Aorta (tissue), 5 donors: ENCODE measurements at places on chromosomes 2 and 18. TPM values are rescaled to one million over a fixed set of nuclear protein-coding genes. Genes with fewer than 3 reads are reported as not detected.

GRCh38 chr2:64586883-64587481 lies 62.9 kb downstream of the AFTPH start:
- no peak for DNase-seq

VAMP5 gene
- 83.8 TPM for total RNA-seq

DNA sequence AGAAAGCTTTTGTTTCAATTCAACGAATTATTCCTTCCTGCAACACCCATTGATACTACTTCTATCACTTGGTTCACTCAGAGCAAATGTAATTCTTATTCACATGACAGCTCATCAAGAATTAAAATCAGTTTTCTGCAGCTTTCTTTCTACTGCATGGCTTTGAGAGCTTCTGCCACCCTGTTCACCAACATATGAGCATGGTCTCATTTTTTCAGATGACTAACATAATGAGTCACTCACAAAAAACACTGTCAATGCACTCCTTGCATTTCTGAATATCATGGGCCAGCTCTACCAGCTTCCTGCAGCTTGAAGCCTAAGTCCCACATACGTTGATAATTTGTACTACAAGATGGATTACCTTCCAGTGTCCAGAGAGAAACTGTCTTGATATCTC lies 342.9 kb downstream of the LRATD1 start:
- DNase-seq: no peak

DNA sequence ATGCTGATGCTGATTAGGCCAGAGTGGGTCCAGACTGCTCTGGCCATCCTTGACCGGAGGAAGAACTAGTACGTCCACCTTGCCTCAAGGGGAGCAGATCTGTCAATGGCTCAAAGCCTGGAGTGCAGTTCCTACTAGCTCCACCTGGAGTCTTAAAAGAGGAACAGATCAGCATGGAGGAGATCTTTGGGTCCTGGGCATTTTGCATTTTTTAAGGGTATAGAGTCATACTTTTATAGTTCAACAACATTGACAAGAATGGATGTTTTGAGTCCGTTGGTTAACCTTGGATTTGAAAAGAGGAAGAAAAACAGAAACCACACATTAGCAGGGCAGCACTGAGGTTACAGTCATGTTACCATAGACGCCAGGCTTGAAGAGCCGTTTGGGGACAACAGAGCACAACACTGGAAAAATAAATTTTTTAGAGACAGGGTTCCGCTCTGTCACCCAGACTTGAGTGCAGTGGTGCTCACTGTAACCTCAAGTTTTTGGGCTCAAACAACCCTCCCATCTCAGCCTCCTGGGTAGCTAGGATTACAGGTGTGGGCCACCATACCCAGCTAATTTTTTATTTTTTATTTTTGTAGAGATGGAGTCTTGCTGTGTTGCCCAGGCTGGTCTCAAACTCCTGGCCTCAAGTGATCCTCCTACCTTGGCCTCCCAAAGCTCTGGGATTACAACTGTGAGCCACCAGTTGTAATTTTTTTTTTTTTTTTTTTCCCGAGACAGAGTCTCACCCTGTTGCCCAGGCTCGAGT lies 78.5 kb downstream of the PRKCE start:
- DNase-seq: no peak

DNA sequence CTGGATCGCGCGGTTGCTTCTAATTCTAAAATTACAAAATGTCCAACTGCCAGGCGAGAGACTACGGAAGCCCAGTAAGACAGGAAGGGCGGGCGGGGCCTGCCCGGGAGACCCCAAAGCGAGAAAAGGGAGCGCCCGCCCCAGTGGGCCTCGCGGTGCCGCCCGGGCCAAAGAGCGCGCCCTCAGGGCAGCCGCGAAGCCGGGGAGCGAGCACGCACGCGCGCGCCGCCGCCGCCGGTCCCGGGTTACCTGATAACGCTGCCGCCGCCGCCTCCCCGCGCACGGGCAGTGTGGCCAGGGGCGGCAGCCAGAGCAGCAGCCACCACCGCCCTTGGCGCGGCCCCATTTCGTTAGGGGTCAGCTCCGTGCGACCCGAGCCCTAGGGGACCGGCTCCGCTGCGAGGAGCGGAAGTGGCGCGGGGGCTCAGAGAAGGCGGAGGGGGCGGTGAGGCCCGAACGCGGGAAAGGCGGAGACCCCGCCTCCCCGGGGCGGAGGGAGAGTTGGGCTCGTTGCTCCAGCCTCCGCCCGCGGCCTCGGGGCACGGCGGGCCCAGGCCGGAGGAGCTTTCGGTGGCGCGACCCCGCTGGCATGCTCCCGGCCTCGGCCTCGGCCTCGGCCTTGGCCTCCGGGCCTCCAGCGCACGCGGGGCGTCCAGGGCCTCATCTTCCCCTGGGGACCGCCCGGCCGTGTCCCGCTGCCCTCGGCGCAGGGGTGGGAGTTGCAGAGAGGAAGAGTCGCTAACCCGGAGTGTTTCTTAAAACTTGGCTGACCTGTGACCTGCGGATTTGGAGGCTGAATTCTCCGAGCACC lies at the start of gene NEMP2:
Gene NEMP2, minus strand, starts transcription at position 413 of the 811 bp plus-strand sequence. Its CDS starts 67 bp downstream, at position 346.
- DNase-seq: peak; percentile 84

DNA sequence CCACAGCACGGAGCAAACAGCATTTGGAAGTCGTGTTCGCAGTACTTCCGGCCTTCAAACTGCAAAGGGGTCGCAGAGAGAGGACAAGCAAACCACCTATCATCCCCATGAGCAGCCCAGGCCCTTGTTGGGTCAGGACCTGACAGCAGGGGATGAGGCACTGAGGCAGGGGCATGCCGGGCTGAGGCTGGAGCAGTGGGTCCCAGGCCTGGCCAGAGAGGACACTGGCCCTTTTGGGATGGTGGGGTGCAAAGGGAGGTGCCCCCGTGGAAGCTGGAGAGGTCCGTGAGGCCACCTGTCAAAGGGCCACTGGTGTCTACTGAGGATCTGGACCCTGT lies 8.9 kb downstream of the GPR17 start:
- DNase-seq: no peak

PTCD3 gene
- 59.6 TPM for total RNA-seq

DNA sequence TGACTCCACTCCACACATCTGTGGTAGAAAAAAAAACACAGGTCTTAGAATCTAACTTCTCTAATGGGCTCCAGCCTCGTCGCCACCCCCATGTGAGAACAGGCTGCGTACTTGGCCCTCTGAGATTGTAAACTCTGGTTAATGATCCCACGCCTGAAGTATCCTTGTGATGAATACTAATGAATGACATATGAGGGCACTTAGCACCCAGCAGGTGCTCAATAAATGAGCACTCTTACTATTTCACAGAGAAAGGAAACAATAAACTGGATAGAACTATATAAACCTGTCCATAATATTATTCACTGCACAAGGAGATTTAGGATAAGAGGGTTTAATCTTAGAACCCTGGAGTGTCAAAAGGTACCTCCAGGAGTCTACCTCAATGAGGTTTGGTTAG lies 310.1 kb upstream of the HNRNPA3 start:
- DNase-seq: no peak

CCBE1 gene
- not detected for total RNA-seq

SAG gene
- not detected for total RNA-seq

- DNase-seq: no peak
Observed at GRCh38 chr2:102358496-102358895, 2.9 kb downstream of the IL18R1 start.

NDC80 gene
- total RNA-seq: 0.29 TPM

LIPG gene
- total RNA-seq: 23.7 TPM

GRCh38 chr2:136407952-136408318 lies 290.0 kb upstream of the CXCR4 start:
- DNase-seq: no peak

ERFE gene
- 0.96 TPM for total RNA-seq

LRRC30 gene
- total RNA-seq: not detected

GRCh38 chr2:30963184-30963583 lies 155.9 kb upstream of the CAPN13 start:
- no peak for DNase-seq

- DNase-seq: no peak
Observed at GRCh38 chr2:129791712-129792111, 187.8 kb upstream of the RAB6C start.
